ENCODE measurements at places on chromosomes 16 and 17.

DNA sequence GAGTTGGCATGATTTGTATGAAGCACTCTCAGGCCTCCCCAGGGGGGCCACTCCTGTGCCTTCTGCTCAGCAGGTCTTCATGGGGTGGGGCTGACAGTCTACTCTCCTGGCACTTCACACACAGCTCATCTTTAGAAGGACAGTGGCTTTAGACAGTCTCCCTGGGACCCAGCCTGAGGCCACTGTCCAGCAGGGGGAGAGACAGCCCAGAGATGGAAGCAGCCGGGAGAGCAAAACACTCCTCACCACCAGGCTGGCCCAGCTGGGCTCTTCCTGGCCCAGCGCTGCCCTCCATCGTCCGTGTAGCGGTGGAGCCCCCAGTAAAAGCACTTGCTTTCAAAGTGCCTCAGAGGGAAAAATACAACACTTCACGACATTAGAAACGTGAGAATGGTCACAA is 62.0 kb upstream of the CRHR1 start:
- DNase-seq, result no peak

GRCh38 chr17:55212880-55213279 is 51.9 kb upstream of the HLF start:
- DNase-seq, result no peak

- DNase-seq, result peak; percentile 14
Observed at GRCh38 chr17:66673668-66674276, 161.1 kb upstream of the CACNG5 start.

GRCh38 chr17:73508057-73508930 is 136.0 kb downstream of the SDK2 start:
- DNase-seq, result no peak

GRCh38 chr17:74163271-74163821 is 40.1 kb upstream of the RPL38 start:
- DNase-seq, result no peak

DNA sequence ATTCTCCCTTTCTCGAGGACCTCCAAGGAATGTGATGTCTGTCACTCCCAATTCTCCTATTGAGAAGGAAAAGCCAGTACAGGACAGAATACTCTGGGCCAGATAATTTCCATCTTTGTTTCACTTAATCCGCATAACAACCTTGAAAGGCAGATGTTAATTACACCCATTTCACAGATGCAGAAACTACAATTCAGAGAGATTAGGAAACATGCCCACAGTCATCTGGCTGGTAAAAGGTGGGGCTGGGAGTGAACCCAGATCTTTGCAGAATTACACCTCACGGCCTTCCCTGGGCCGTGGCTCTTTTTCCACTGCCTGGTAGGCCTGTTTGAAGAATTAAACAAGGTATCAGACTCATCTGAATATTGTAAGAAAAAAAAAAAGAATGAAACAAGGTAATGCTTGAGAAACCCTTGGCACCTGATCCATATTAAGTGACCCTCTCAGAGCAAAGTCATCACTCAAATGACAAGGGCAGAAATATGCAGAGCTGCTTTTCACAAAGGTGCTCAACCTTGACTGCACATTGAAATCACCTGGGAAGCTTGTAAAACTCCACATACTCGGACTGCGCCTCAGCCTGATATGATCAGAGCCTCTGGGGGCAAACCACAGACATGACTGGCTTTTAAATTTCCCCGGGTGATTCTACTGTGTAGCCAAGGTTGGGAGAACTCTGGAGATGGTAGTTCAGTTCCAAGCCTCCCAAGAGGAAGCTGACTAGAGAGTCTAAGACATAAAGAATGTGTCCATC is 16.6 kb upstream of the G6PC1 start:
- DNase-seq, result no peak

- DNase-seq, result no peak
Observed at GRCh38 chr17:75639327-75639726, 6.1 kb downstream of the SMIM5 start.

GRCh38 chr17:49996121-49996494 is 1.1 kb upstream of the DLX3 start:
- DNase-seq, result no peak

DNA sequence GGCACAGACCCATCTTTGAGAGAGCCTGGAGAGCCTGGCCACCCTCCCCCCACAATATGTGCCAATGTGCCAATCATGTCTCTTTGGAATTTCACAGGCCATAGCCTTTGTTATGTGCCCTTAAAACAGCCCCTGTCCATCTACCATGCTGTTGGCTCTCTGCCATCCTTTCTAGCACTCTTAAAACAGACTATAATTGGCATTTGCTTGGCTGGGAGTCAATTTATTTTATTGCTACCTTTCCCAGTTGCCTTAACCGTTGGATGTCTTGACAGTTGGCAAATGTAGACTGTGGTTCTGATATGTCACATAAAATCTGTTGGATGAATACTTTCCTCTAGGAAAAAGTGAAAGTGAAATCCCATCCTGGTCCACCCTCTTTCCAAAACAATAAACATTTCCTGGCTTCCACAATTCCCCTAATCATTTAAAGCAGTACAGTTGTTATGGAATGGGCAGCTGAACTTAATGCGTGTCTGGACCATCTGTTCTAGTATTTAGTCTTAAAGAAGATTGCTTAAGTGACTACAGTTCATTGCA is 394.0 kb downstream of the KCNJ2 start:
- no peak for DNase-seq

- no peak for DNase-seq
Observed at GRCh38 chr16:79097771-79098170, 502.8 kb downstream of the MAF start.

GRCh38 chr17:27530764-27531391 is 74.6 kb downstream of the KSR1 start:
- DNase-seq, result no peak

DNA sequence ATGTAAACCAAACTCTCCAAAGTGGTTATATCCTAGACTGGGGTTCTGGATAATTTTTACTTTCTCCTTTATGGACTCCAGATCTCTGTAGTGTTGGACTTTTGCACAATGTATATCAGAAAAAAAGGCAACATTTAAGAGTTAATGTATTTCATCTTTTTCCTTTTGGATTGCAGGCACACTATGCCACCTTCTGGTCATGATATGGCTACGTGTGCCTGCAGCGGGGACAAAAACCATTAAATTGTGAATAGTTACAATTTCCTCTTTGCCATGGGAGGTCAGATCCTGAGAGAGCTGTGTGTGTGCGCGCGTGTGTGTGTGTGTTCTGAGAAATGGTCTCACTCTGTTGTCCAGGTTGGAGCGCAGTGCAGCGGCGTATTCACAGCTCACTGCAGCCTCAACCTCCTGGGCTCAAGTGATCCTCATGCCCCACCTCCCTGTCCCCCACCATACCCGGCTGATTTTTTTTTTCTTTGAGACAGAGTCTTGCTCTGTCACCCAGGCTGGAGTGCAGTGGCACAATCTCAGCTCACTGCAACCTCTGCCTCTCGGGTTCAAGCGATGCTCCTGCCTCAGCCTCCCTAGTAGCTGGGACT is 4.3 kb upstream of the SGF29 start:
- no peak for DNase-seq

DNA sequence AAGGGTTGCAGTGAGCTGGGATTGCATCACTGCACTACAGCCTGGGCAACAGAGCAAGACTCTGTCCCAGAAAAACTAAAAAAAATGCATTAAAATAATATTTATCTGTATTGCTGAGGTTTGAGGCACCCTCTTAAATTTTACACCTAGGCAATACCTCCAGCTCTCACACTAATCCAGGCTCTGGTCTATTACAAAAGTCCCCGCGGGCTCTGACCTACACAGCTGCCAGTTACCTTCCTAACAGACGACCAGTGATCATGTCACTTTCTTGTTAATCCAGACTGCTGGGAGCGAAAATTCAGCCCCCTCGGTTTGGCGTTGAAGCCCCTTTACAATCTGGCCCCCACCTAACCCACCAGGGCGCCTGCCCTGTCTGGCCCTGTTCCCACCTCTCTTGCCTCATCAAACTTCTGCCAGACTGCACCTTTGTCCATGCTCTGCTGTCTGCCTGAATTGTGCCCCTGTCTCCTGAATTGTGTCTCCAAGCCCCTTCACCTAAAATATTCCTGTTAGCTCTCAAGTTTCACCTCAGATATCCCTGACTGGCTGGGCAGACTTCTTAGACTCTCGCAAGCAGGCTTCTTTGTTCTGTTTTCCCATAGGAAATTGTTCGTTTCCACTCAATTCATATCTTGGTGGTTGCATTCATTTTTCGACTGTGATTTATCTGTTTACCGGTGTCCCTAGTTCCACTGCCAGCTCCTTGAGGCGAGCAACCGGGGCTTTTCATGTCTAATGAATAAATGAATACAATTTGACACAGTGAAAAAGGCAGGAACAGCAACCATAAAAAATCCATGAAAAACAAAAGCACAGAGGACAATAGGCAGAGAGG is 65.9 kb downstream of the PITPNC1 start:
- no peak for DNase-seq

DNA sequence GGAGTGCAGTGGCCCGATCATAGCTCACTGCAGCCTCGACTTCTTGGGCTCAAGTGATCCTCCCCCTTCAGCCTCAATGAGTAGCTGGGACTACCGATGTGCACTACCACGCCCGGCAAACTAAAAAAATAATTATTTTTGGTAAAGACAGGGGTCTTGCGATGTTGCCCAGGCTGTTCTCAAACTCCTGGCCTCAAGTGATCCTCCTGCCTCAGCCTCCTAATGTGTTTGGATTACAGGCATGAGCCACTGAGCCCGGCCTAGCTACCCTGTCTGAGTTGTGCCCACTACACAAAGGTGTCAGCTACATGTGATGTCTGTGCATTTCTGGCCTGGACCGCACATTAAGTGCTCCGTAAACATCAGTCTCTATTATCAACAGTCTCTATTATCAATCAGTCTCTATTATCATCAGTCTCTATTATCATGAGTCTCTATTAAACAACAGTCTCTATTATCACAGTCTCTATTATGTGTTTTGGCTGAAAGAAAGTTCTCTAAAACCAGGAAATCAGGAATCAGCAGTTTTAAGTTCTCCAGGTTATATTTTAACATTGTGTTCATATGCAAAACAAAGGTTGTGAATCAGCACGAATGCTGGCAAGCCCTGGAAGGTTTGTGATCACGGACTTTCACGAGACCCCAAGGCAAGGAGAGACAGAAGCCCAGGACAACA is 721 bp upstream of the WWOX start:
- DNase-seq, result no peak

DNA sequence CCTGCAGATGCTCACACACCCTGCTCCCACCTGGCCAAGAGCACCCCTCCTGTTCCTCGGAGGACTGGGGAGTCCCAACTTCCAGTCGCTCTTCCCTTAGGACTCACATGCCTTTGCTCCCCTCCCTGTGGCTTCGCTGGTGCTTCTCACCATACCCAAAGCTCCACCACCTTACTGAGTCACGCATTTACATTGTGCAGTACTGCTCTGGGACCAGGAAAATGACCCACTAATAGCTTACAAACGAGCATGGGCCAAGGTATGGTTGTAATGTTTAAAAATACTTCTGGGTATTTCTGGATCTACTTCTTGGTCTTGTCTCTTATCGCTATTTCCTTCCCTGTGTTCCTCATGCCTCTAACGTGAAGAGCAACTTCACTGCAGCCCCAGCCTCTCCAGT is 41.0 kb upstream of the CDRT4 start:
- DNase-seq, result no peak

DNA sequence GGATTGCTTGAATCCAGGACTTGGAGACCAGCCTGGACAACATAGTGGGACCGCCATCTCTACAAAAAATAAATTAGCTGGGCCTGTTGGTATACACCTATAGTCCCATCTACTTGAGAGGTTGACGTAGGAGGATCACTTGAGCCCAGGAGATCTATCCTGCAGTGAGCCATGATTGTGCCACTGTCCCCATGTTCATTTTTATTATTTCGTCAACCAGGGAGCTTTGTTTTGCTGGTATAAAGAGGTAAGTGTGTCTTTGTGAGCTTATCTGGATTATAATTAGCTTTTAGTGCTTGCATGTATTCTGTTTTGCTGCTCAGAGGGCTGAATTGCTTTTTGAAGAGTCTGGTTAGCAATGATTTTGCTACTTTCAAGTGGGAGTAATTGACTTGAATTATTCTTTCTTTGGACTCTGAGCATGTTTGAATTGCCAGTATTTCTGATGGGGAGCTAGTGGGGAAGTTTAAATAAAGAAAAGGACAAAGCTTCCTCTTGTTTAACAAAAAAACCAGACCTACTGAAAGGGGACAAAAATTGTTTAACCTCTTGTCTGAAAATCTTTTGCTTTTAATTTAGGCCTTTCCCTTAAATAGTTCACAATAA is 31.6 kb upstream of the BCAS3 start:
- no peak for DNase-seq

GRCh38 chr17:47615766-47616424 is 33.8 kb upstream of the KPNB1 start:
- no peak for DNase-seq

- no peak for DNase-seq
Observed at GRCh38 chr17:36824678-36825101, 112.6 kb upstream of the LHX1 start.

DNA sequence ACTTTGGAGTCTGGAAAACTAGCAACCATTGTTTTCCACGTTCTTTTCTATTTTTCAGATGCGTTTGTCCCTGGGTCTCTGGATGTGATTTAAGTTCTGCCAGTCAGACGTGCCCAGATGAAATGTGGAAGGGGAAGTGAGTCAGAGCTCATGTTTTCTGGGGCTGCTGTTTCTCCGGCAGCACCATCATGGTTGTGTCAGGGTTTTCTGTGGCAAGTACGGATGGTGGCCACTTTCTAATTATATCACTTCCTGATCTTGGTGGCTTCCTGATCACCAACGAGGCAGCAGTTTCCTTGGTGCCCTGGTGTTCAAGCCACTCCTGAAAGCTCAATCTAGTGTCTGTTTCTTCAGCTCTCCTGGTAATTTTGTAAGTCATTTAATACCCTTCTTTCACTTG is 31.4 kb upstream of the PMFBP1 start:
- DNase-seq, result no peak

DNA sequence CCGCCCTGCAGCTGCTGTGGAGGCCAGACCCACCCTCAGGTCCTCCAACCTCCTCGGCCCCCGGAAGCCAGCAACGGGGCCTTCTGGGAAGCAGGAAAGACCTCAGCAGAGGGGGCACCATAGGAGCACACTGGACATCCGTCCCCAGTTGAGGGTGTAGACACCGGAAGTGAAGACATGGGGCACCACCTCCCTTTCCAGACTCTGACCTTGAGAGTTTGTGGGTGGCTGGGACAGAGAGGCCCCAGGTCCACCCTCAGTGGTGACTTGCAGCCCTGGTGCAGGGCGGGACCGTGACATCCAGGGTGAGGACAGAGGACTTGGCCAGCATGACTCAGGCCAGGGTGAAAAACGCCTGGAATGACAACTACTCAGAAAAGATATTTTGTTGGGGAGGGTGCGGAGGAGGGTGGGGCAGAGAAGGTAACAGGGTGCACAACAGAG is 19.9 kb downstream of the CEP295NL start:
- peak; percentile 50 for DNase-seq

Measured in AG04449 (cell line).